Ovary (tissue), 10 donors: ENCODE measurements at places on chromosomes 11 and 22.

DNA sequence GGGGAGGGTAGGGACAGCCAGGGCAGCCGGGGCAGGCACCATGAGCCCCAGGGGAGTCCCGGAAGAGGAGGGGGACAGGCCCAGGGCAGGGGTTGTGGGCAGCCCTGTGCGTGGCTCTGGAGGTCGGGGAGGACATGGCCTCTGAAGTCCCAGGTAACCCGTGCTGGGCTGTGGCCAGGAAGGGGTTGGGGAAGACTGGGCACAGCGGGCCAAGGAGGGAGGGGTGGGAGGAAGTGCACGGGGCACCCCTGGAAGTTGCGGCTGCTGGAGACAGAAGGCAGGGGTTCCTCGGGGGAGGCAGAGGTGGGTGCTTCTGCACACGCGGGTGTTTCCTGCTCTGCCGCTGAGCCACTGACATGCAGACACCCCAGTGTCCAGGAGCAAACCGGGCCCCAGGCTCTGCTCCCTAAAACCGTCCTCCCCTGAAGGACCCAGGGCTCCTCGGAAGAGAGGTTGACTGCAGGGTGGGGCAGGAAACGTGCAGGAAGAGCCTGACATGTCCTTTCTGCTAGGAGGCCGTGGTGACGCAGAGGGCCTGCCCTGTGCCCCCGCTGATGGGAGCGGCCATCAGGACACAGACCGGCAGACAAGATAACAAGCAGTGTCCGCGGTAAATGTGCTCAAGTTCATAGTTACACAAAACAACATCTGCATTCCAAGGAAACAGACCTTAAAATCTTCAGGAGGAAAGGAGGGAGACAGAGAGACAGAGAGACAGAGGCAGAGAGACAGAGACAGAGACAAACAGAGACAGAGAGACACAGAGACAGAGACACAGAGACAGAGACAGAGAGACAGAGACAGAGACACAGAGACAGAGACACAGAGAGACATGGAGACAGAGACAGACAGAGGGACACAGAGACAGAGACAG, 5.7 kb downstream of the TNNI2 start:
- H3K36me3 ChIP-seq: no peaks in the 10 kb centered on the region
- no peak overlapping the region for H3K4me3 ChIP-seq
- H3K4me1 ChIP-seq: peaks cover 15% of the 10 kb centered on the region
- no peaks in the 10 kb centered on the region for H3K27me3 ChIP-seq
- no peak for DNase-seq
- no peak overlapping the region for H3K27ac ChIP-seq

GRCh38 chr11:109641549-109641948, 219.6 kb downstream of the C11orf87 start:
- no peaks in the 10 kb centered on the region for H3K36me3 ChIP-seq
- H3K27me3 ChIP-seq: no peaks in the 10 kb centered on the region
- H3K4me1 ChIP-seq: no peaks in the 10 kb centered on the region
- no peak overlapping the region for H3K4me3 ChIP-seq
- no peak for DNase-seq
- no peak overlapping the region for H3K27ac ChIP-seq

DNA sequence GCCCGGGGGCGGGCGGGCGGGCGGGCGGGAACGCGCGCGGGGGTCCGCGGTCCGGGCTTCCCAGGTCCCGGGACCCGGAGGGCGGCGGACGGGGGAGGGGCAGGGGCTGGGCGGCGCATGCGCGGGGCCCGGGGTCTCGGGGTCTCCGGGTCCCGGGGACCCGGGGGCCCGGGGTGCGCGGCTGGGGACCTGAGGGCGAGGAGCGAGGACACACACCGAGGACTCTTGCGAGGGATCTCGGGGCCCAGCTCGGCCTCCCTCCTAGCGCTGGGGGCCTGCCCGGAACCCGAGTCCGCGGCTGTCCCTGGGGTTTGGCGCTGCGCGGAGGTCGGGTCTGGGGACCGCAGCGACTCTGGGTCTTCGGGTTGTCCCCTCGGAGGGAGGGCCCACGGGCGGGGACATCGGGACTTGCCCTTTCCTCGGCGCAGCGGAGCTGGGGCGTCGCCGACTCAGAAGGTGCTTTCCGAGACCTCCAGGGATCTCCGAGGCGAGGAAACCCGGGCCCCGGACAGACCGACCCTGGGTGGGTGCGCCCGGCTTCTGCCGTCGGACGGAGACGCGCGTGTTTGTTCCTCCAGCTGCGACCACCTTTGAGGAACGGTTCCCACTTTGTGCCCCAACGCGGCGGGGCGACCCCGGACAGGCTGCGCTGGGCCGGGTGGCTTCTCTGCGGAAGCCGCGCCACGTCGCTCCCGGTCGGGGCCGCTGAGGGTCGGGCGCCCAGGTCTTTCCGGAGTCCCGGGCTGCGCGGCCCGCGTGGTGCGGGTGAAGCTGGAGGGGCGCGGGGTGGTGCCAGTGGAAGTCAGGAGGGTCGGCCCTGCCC, 540 bp downstream of the PPARA start:
- peaks cover 22% of the 10 kb centered on the region for H3K4me1 ChIP-seq
- peak overlapping the region; percentile 80 for H3K4me3 ChIP-seq
- H3K27ac ChIP-seq: peak overlapping the region; percentile 94
- peak; percentile 49 for DNase-seq
- H3K36me3 ChIP-seq: no peaks in the 10 kb centered on the region
- no peaks in the 10 kb centered on the region for H3K27me3 ChIP-seq

GRCh38 chr22:24564376-24565058, 8.7 kb downstream of the SNRPD3 start:
- no peak overlapping the region for H3K27ac ChIP-seq
- DNase-seq: no peak
- no peaks in the 10 kb centered on the region for H3K27me3 ChIP-seq
- no peaks in the 10 kb centered on the region for H3K4me1 ChIP-seq
- H3K4me3 ChIP-seq: no peak overlapping the region

DNA sequence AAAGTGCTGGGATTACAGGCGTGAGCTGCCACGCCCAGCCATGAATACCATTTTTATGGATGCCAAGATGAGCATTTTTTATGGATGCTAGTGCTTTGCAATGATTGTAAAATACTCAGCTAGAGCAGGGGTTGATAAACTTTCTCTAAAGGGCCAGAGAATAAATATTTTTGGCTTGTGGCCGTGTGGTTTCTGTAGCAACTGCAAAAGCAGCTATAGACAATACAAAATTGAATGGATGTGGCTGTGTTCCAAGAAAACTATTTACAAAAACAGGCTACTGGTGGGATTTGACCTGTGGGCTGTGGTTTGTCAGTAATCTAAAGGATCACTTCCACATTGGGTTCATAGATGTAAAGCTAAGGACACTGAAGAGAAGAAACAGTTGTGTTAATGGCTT, 56.0 kb downstream of the COMMD9 start:
- H3K36me3 ChIP-seq: no peaks in the 10 kb centered on the region
- peaks cover 4% of the 10 kb centered on the region for H3K4me1 ChIP-seq
- H3K27me3 ChIP-seq: no peaks in the 10 kb centered on the region
- no peak for DNase-seq
- no peak overlapping the region for H3K27ac ChIP-seq

GRCh38 chr11:133526790-133527189, 5.5 kb downstream of the OPCML start:
- DNase-seq: no peak
- H3K27ac ChIP-seq: no peak overlapping the region
- H3K4me3 ChIP-seq: no peak overlapping the region
- H3K27me3 ChIP-seq: no peaks in the 10 kb centered on the region
- no peaks in the 10 kb centered on the region for H3K4me1 ChIP-seq
